RPMI8226 (cell line): ENCODE measurements at places on chromosomes 7 and 10.

DNA sequence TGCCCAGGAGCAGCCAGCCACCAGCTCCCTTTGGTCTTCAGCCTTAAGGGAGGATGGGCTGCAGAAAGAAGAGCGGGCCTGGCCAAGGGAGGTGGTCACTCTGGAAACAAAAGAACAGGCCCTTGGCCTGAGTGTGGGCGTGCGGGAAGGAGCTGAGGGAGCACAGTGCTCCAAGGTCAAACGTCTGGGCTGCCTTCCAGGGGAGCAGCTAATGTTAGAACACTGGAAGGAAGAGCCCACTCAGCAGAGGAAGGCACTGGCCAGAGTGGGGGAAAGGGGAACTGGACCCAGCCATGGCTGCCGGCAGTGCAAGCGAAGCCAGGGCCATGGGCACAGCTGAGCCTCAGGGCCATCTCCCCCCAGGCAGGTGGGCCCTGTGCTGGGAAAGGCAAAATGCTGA lies 42.7 kb downstream of the FAM53B start:
- DNase-seq, result no peak

DNA sequence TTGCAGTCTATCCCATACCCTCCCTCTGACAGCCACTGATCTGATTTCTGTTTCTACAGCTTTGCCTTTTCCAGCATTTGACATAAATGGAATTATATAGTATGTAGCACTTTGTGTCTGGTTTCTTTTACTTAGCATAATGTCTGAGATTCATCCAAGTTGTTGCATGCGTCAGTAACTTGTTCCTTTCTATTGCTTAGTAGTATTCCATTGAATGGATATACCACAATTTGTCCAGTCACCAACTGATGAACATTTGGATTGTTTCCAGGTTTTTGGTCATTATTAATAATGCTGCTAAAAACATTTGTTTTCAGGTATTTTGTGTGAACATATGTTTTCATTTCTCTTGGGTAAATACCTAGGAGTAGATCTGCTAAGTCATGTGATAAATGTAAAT lies 6.5 kb upstream of the KIAA1549 start:
- DNase-seq, result no peak

DNA sequence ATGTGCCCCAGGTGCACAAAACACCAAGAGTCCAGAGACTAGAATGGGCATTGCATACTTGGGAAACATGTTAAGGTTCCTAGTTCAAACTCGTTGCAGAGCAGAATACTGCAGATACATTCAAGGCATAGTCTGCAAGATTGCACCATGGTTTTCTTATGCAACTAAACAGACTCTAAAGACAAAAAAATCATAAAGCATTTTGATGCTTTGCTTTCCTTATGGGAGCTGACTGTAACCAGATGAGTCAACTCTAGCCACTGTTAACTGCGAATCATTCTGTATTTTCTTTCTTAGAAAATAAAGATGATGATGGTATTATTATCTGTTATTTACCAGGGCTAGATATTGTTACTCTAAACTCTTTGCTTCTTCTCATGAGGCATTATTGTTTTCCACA lies 19.7 kb downstream of the TRUB1 start:
- no peak for DNase-seq

DNA sequence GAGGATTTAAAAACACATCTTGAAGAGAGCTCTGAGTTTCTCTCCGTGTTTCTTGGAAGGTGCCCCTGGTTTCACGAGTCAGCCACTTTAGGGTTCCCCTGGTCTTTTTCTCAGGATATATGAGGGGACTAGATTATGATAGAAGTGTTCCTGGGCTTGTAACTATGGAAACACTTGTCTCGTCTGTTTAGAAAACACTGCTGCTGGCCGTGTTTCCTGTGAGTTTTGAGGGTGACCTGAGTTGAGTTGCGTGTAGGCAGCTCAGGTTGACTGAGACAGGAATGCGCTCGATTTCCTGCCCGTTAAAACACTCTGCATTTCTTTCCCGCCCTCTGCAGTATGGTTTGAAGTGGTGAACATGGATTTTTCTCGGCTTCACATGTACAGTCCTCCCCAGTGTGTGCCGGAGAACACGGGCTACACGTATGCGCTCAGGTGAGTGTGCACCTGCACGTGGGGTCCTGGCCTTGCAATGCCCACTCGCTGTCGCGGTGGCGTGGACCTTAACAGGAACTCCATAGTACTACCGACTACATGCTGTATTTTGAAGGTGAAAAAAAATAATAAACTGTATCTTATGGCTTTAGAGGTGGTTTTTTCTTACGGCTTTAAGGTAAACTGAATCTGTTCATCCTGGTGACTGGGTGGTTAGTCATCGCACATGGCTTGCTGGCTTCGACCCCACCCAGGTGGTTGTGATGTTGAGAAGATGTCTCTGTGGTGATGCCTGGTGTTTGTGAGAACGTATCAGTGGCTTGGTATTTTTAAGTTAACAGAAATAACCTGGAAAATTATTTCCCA lies at the start of gene SUN1:
TSS of gene SUN1 (plus strand) at position 310 of the 801 bp plus-strand sequence. CDS start at position 359, 49 bp downstream.
- DNase-seq, result peak; percentile 78

- DNase-seq, result no peak
Observed at GRCh38 chr7:30526163-30526562, 21.5 kb upstream of the GGCT start.

DNA sequence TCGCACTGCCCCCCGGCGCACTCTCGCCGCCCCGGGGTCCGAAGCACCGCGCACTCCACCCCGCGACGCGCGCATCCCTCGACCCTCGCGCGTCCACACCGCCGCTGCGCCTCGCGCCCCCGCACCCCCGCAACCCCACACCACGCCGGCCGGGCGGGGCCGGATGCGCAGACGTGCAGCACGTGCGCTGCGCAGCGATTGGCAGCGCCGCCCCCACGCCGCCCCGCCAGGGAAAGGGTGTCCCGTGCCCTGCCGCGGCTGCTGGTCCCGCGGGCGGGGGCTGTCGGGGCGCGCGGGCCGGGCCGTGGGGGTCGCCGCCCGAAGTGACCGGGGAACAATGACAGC lies 53.7 kb upstream of the KDM7A start:
- DNase-seq, result peak; percentile 88

DNA sequence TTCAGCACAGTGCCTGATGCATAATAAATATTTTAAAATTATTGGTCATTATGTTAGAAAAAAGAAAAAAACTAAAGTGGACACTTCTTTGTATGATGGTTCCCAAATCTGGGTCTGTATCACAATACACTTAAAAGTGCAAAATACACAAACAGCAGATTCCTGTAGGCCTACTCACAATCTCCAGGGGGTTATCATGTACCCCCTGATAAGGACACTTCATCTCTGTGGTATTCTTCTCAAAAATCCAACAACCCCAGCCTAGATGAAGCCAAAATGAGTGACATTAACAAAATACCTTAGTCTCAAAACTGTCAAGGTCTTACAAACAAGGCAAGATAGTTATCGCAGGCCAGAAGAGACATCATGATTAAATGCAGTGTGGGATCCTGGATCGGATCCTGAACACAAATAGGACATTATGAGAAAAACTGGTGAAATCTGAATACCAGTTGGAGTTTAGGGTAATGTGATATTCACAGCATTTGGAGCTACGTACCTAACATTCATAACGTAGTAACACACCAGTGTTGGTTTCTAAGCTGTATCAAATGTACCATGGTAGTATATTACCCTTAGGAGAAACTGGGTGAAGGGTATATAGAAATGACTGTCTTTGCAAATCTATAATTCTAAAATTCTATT lies 45.2 kb downstream of the NSUN6 start:
- DNase-seq, result no peak

- DNase-seq, result peak; percentile 90
Observed at GRCh38 chr7:131107337-131108211, 220.1 kb upstream of the MKLN1 start.
